ENCODE measurements at places on chromosomes 3 and 15.
A peak's percentile ranks its signal among the peaks of the same experiment; 100 is the strongest.

- no peak for DNase-seq
These were observed 38.8 kb downstream of the LMCD1 start for GRCh38 chr3:8540456-8540855.

DNA sequence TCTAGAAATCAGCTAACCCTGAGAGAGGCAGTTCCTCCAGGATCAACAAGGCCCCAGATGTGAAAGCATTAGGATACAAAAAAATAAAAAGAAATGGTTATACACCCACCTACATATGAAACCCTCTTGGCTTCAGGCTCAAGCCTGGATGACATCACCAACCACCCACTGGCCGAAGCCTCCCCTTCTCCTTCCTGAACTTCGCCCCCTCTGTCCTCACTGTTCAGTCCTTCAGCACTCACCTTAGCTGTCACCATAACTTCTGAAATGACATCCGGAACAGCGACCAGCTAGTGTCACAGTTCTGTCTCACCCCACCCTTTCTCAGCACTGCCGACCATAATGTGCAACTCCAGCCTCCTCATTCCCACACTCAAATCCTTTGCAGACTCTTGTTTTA is 98.7 kb downstream of the PLCH1 start:
- no peak for DNase-seq

GRCh38 chr3:73571238-73571794 is 53.4 kb downstream of the PDZRN3 start:
- peak; percentile 71 for DNase-seq

GRCh38 chr3:126354776-126355175 is 2.4 kb downstream of the KLF15 start:
- DNase-seq: no peak

GRCh38 chr3:159237226-159237625 is 435.4 kb downstream of the MFSD1 start:
- DNase-seq: no peak

- no peak for DNase-seq
These were observed 24.0 kb downstream of the MEF2A start for GRCh38 chr15:99589801-99590200.

DNA sequence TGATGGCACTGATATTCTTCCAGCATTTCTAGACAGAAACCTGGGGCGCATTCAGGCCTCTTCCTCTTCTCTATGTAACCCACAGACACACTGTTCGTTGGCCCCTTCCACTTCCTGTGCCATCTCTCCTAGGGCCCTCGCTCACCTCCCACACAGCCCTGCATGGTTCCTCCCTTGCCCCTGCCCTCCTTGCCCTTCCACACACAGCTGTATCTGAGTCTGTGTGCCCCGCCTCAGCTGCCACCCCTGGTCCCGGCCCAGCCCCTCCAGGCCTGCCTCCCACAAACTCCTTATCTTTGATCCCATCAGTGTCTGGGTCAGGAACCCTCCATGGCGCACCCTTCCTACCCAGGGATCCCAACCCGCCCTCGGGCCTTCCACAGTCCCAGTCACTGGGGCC is 37.9 kb downstream of the RAB6B start:
- no peak for DNase-seq

DNA sequence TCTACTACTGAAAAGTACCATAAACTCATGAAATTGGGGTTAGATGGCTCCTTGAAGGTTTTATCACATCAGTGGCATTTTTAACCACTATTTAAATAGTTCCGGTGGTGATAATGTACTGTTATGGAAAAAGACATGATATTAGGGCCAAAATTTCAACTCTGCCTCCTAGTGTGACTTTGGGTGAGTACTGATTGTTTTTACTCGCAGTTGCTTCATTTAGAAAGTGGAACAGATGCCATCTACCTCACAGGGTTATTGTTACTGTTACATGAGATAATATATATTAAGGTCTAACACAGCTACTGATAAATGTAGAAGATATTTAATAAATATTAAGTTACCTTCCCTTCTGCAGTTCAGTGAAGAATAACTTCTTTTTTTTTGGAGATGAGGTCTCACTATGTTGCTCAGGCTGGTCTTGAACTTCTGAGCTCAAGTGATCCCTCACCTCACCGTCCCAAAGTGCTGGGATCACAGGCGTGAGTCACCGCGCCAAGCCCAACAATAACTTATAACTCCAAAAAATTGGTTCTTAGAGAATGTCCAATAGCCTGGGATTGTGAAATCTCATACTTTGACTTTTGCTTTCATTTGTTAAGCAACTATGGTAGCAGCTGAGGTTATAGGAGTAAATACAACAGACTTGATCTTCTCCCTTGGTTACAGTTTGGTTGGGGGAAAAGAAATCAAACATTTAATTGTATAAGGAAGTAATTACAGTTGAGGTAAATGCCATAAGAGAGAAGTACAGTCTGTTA is 48.3 kb downstream of the MEF2A start:
- no peak for DNase-seq

- DNase-seq: no peak
These were observed 360.2 kb upstream of the ROPN1 start for GRCh38 chr3:124352149-124352539.

GRCh38 chr3:98004721-98005120 is 30.4 kb downstream of the GABRR3 start:
- no peak for DNase-seq

Measured in islet precursor cell (in vitro differentiated cells).